Erythroblast (primary cell): ENCODE measurements at places on chromosomes 4 and X.

GRCh38 chr4:141133999-141134995 is 1.0 kb upstream of the RNF150 start:
- no peak for DNase-seq

DNA sequence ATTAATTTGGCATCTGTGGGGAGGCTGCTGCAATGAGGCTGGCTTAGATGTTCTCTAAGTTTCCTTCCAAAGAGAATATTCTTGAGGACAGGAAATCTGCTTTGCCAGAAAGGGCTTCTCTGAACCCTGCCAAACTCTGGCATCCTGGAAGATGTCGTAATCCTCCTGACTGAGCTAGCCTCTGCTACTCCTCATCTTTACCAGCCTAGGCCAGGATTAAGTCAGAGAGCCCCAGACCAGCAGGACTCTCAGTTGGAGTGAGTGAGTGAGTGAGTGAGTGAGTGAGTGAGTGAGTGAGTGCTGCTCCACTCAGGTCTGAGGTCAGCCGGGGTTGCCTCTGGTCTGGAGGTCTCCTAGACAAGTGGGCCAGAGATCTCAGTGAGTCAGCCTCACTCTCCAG is 104.9 kb upstream of the SOD3 start:
- DNase-seq, result no peak

GRCh38 chr4:14669371-14669770 is 332.9 kb upstream of the CPEB2 start:
- no peak for DNase-seq

GRCh38 chrX:14777525-14777924 is 95.3 kb downstream of the FANCB start:
- DNase-seq, result no peak

DNA sequence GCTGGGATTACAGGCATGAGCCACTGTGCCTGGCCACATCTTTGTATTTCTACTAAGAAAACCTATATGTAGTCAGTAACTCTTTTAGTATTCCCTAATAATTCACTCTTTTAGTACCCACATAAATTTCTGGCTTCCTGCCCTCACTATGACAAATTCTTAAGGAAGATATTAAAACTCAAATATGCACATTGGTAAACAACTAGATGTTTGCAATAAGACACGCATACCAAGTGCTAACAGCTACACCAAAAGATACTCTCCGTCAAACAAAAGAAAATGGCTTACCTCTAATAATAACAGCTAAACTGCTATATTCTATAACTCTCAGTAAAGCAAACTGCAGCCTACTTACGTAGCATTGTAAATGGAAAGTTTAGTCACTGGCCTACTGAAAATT is 6.3 kb downstream of the UBA6 start:
- DNase-seq, result no peak

DNA sequence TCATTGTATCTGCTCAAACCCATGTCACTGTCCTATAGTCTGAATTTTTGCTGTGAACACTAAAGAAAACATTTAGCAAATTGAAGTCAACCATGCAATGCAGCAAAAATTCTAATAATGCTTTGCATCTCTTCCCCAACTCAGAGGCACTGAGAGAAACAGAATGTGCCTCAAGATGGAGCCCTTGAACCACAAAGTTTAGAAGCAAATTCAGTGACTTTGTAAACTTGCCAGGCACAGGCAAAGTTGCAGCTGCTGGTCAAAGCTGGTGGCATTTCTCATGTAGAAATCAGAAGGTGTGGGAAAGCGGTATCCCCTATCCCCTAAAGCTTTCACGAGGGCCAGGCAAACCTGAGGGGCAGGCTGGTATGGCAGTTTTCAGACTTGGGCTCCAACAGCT is 121.7 kb upstream of the DIPK2B start:
- no peak for DNase-seq

GRCh38 chr4:52408032-52408431 is 251.1 kb downstream of the USP46 start:
- no peak for DNase-seq

GRCh38 chr4:150155391-150155790 is 77.1 kb downstream of the DCLK2 start:
- DNase-seq, result no peak
